ENCODE measurements at places on chromosomes 13 and 19. TPM values are rescaled to one million over a fixed set of nuclear protein-coding genes. Genes with fewer than 3 reads are reported as not detected.
A peak's percentile ranks its signal among the peaks of the same experiment; 100 is the strongest.

DNA sequence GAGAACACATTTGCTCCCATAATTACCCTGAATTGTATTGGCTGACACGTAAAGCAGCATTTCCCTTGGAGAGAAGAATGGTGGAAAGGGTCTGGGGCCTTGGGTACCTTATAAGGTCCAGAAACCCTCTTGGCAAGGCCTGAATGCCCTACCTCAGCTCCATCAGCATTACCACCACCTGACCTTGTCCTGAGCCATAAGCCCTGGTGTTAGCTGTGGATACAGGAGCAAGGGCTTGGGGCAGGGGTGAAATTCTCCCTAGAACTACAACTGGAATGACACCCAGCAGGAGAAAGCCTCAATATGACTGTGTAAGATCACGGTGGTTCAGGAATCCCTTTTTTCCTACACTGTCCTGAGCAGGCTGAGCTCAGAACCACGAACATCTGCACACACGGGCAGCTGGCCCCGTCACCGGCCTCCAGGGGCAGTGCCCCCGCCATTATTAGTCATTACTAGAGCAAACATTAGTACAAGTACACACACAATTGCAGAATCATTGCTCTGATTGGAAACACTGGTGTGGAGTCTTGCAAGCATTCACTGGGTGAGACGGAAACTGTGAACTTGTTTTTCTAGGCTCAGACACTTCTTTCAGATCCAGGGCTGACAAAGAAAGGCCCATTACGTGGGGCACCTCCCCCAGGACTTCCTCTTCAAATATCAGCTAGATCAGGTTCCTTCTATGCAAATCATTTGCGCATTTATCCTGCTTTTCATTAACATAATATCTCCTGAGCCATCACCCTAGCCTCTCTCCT lies 26.8 kb upstream of the MTIF3 start:
- DNase-seq, result no peak
- H3K4me1 ChIP-seq, result no peaks in the 10 kb centered on the region
- H3K27me3 ChIP-seq, result no peaks in the 10 kb centered on the region

- no peaks in the 10 kb centered on the region for H3K27me3 ChIP-seq
- no peak overlapping the region for H3K4me3 ChIP-seq
- no peaks in the 10 kb centered on the region for H3K36me3 ChIP-seq
- no peaks in the 10 kb centered on the region for H3K4me1 ChIP-seq
Observed at GRCh38 chr19:53612762-53613526, 18.9 kb upstream of the DPRX start.

DNA sequence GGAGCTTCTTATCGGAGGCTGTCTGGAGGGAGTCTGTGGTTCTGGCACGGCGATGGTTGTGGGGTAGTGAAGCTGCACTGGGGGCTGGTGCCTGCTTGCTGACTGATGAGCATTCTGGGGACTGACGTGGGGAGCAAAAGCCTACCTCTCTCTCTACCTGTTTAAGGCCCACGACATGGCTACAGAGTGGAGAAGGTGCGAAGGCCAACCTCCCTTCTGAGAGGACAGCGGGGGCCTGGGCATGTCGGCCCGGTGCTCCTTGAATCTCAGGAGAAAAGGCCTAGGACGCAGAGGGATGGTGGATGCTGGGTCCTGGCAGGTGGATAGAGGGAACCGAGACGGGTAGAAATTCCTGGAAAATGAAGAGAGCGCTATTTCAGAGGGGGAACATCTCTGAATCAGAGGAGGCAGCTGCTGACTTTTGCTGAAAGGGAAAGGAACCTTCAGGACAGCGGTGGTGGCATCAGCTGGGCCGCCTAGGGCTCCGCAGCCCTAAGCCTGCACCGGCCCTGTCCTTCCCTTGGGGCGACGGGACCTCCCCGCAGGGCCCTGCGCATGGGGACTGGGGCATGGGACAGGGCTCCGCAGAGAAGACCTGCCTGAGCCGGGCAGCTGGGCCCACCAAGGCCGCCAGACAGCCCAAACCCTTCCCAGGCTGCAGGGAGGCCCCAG lies 35.0 kb upstream of the MEDAG start:
- no peak overlapping the region for H3K4me3 ChIP-seq
- peaks cover 7% of the 10 kb centered on the region for H3K4me1 ChIP-seq
- no peaks in the 10 kb centered on the region for H3K36me3 ChIP-seq
- no peak for DNase-seq
- H3K27me3 ChIP-seq, result no peaks in the 10 kb centered on the region
- H3K27ac ChIP-seq, result peak overlapping the region; percentile 81

- DNase-seq, result peak; percentile 88
- H3K4me3 ChIP-seq, result no peak overlapping the region
- H3K27me3 ChIP-seq, result no peaks in the 10 kb centered on the region
- H3K4me1 ChIP-seq, result peaks cover 37% of the 10 kb centered on the region
- no peaks in the 10 kb centered on the region for H3K36me3 ChIP-seq
- peak overlapping the region; percentile 92 for H3K27ac ChIP-seq
Observed at GRCh38 chr13:27425918-27426630, 1.7 kb downstream of the GTF3A start.

DNA sequence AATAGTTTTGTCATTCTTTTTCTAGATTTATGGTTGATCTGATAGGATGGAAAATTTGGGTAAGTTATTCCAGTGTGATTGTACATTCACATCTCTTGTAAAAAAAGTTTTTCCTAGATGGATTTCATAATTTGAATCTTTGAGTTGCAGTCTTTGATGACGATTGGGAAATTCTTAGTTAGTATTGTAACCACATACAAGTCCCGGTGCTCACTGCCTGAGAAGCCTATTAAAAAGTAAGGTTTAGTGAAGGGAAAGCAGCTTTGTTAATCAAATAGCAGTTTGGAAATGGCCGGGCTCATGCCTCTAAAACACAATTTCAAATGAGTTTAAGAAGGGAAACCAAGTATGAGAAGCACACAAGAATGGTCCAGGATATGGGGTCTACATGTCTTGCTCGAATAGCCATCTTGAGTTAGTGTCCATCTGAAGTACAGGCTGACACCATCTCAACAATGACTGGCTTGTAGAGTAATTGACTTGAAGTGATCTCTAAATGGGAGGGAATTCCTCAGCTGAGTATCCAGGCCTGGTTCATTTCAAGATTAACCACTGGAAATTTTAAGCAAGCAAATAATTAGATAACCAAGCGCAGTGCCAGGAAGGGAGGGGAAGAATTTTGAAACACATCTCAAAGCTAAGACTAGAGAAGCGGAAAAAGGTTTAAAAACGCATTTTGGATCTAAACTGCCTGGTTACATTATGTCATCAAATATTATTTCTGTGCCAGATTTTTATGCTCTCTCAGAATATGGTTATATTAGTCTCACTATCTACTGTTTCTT lies 1145.6 kb upstream of the MIR17HG start:
- no peaks in the 10 kb centered on the region for H3K4me1 ChIP-seq
- DNase-seq, result no peak
- H3K27ac ChIP-seq, result no peak overlapping the region
- no peaks in the 10 kb centered on the region for H3K27me3 ChIP-seq
- H3K4me3 ChIP-seq, result no peak overlapping the region

GRCh38 chr19:46863818-46864629 lies 3.2 kb downstream of the ARHGAP35 start:
- H3K36me3 ChIP-seq, result no peaks in the 10 kb centered on the region
- peak overlapping the region; percentile 100 for H3K27ac ChIP-seq
- no peak for DNase-seq
- H3K4me3 ChIP-seq, result no peak overlapping the region

- peaks cover 8% of the 10 kb centered on the region for H3K4me1 ChIP-seq
- no peak for DNase-seq
- no peaks in the 10 kb centered on the region for H3K36me3 ChIP-seq
- H3K27ac ChIP-seq, result no peak overlapping the region
- H3K27me3 ChIP-seq, result no peaks in the 10 kb centered on the region
- no peak overlapping the region for H3K4me3 ChIP-seq
Observed at GRCh38 chr13:51815848-51816247, 11.9 kb upstream of the DHRS12 start.

- H3K27me3 ChIP-seq, result no peaks in the 10 kb centered on the region
- DNase-seq, result peak; percentile 47
- H3K36me3 ChIP-seq, result no peaks in the 10 kb centered on the region
- peaks cover 50% of the 10 kb centered on the region for H3K4me1 ChIP-seq
- peak overlapping the region; percentile 78 for H3K27ac ChIP-seq
Observed at GRCh38 chr19:46924874-46925547, 64.2 kb downstream of the ARHGAP35 start.

DNA sequence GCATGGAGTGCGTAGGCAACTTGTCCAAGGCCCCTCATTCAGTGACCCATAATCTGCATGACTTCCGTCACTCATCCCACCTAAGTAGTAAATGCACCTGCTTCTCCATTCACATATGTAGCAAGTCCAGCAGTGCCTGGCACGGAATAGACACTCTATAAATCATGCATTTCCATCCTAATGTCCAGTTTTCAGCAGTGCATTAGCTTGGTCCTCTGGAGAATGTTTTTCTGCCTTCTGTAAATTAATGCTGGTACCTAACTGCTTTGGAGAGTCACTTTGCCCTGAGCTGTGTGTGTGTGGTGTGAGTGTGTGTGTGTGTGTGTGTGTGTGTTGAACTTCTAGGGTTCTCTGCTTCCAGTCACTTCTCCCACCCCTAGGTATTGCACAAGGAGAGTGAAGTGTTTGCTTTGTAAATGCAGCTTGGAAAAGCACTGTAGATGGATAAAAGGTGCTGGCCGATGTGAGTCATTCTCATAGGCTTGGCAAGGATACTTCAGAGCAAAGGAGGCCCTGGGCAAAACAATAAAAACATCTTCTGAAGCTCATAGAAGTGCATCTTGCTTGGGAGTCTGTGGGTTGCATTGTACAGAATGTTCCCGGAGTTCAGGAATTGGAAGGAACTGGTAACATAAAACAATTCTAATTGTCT lies 181.8 kb downstream of the KATNAL1 start:
- H3K27ac ChIP-seq, result peak overlapping the region; percentile 72
- H3K4me3 ChIP-seq, result no peak overlapping the region
- H3K27me3 ChIP-seq, result no peaks in the 10 kb centered on the region
- H3K4me1 ChIP-seq, result no peaks in the 10 kb centered on the region

DNA sequence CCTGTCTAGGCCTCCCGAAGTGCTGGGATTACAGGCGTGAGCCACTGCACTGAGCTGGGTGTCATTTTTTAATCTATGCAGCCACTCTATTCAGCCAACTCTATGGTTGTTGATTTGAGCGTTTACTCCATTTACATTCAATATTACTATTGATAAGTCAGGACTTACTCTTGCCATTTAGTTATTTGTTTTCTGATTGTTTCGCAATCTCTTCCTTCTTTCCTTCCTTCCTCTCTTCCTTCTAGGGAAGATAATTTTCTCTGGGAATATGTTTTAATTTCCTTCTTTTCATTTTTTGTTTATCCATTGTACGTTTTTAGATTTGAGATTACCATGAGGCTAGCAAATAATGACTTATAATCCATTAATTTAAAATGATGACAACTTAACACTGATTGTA lies 2056.0 kb downstream of the OLFM4 start:
- no peak overlapping the region for H3K4me3 ChIP-seq
- no peak overlapping the region for H3K27ac ChIP-seq
- no peaks in the 10 kb centered on the region for H3K36me3 ChIP-seq
- no peaks in the 10 kb centered on the region for H3K4me1 ChIP-seq
- H3K27me3 ChIP-seq, result no peaks in the 10 kb centered on the region

DNA sequence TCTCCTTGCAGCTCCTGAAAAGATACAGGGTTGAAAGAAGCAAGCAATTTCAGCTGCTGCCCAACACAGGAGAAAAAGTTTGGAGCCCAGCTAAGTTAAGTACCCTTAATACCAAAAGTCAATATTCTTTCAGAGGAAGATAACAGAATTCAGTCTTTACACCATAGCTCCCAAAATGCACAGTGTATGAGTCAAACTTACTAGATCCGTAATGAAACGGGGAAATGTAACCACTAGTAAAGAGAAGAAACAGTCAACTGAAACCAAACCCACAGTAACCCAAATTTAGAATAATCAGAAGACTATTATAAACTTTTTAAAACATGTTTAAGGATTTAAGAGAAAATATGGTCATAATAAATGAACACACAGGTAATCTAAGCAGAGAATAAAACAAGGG lies 45.2 kb downstream of the SUCLA2 start:
- H3K36me3 ChIP-seq, result peaks cover 17% of the 10 kb centered on the region
- H3K4me3 ChIP-seq, result no peak overlapping the region
- H3K27ac ChIP-seq, result no peak overlapping the region
- no peaks in the 10 kb centered on the region for H3K4me1 ChIP-seq

DNA sequence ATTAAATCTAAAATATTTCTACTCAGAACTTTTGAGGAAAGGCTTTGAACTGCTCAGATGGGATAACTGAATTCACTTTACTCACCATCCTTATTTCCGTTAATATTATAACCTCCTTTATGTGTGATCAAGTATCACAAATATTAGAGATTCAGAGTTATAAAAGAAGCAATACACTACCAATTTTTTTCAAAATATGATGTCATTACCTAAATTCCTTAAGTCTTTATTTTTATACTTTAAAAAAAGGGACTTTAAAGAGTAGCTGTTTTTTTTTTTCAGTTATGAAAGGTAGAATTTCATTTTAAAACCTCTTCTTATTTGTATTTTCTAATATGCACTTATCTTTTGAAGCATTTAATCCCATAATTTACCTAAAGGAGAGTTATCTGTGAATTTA lies 239.5 kb downstream of the DIAPH3 start:
- no peaks in the 10 kb centered on the region for H3K27me3 ChIP-seq
- DNase-seq, result no peak
- H3K36me3 ChIP-seq, result no peaks in the 10 kb centered on the region
- no peak overlapping the region for H3K27ac ChIP-seq
- no peaks in the 10 kb centered on the region for H3K4me1 ChIP-seq
- H3K4me3 ChIP-seq, result no peak overlapping the region

DNA sequence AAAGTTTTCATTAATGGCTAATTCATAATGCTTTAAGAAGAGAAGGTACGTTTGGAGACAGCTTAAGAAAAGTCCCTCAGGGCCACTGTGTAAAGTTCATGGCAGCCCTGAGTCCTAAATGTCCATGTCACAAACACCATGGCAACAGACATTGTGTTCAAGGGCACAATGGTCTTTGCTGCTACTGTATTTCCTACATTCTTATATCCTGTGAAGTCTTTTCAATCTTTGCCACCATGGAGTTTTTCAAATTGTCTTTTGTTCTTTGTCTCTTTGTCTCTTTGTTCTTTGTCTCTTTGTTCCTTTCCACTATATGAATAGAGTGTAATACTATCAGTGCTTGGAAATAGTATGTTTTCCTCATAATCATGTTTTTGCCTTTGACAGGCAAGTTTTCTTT lies 178.8 kb downstream of the VWA8 start:
- no peak overlapping the region for H3K4me3 ChIP-seq
- no peak overlapping the region for H3K27ac ChIP-seq
- no peaks in the 10 kb centered on the region for H3K36me3 ChIP-seq
- no peaks in the 10 kb centered on the region for H3K27me3 ChIP-seq
- peaks cover 5% of the 10 kb centered on the region for H3K4me1 ChIP-seq

The ZNF490 gene
- total RNA-seq, result 14.2 TPM

The CEACAM1 gene
- total RNA-seq, result 835 TPM

The C19orf38 gene
- total RNA-seq, result not detected

The DHRS12 gene
- 5.2 TPM for total RNA-seq

The APLP1 gene
- 4.0 TPM for total RNA-seq

All from transverse colon (tissue), 4 donors.